ENCODE measurements at places on chromosomes 7 and 10.

DNA sequence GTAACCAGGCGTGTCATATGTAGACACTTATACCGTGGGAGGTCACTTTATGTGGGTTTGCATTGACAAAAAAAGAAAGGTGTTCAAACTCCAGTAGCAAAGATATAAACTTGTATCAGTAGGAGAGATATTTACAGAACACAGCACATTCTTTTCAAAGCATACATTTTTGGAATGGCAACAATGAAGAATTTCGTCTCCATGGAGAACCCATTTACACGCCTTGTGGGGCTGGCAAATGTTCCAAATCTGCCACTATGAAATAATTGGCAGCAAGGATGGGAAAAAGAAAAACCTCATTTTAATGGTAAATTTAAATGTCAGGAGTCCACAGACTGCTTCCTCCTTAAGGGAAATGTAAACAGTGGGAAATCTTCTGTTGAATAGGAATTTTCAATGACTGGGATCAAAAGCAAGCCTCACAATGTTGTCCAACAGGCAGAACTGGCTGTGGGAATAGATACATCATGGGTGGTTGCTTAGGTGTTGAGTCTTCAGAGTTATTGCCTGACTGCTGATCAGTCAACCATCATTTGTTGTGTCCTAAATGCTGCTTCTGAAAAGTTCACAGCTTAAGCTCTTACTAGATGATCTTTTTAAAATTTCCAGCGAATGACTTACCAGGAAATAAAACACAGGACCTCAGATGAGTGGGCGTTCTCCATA lies 256.6 kb upstream of the SEMA3C start:
- DNase-seq, result no peak

DNA sequence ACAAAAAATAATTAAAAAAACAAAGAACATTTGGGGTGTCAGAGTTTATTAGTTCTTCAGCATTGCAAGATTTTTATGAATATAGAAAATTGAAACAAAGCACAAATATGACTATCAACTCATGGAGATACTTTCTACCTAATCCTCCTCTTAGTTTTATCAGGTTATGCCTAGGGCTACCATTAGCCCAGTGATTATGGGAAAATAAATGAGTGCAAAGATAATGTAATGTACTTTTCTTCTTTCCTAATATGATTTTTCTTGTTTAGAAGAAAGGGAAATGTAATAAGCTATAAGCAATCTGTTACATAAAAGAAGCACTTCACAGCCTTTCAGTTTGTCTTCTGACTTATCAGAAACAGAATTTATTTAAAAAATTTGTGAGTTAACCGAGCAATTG lies 676.8 kb downstream of the SORCS1 start:
- DNase-seq, result no peak

- no peak for DNase-seq
Observed at GRCh38 chr7:98909487-98909886, 31.2 kb downstream of the TRRAP start.

DNA sequence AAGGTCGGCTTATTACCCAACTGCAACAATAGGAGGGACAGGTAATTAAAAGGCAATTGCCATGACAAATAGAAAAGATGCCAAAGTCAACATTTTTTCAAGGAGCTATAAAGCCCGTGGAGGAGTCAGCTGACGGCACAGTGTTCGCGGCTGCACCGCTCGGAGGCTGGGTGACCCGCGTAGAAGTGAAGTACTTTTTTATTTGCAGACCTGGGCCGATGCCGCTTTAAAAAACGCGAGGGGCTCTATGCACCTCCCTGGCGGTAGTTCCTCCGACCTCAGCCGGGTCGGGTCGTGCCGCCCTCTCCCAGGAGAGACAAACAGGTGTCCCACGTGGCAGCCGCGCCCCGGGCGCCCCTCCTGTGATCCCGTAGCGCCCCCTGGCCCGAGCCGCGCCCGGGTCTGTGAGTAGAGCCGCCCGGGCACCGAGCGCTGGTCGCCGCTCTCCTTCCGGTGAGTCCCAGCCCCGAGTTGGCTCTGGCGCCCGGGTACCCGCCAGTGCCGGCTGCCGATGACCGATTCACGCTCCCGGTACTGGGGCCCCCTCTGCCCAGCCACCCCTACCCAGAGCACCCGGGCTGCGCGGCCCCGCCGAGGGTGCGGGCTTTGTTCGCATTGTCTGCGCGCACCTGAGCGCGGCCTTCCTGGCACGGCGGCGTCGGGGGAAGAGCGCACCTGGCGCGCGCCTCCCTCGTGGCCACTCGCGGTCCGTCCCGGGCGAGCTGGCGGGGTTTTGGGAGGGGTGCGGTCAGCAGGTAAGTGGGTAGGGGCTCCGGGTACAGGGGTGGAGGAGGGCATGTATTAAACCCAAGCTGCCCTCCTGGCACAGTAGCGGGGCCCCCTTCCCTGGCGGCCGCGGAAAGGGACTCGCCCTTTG lies at the start of gene VWA2:
Gene VWA2 (plus strand): TSS at position 138 of the 877 bp plus-strand sequence. CDS start 9,460 bp downstream, outside the sequence.
- DNase-seq, result no peak

DNA sequence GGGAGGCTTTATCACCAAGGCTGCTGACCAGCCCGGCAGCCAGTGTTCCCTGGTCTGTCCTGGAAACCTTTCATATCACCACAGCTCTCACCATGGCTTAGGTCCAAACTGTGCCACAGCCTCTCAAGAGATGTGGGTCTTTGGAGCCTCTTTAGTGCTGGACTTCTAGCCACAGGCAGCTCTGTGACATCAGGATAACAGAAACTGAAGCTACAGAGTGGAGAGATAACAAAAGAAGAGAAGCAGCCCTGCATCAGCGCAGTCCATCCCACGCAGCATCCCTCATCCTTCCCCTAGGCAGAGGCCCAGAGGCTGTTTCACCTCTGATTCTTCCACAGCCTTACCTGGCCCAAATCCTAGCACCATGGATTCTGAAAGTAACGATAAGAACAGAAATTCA lies 187.9 kb upstream of the KMT2E start:
- no peak for DNase-seq

GRCh38 chr7:143016996-143017395 lies 9.9 kb downstream of the OR9A2 start:
- no peak for DNase-seq

DNA sequence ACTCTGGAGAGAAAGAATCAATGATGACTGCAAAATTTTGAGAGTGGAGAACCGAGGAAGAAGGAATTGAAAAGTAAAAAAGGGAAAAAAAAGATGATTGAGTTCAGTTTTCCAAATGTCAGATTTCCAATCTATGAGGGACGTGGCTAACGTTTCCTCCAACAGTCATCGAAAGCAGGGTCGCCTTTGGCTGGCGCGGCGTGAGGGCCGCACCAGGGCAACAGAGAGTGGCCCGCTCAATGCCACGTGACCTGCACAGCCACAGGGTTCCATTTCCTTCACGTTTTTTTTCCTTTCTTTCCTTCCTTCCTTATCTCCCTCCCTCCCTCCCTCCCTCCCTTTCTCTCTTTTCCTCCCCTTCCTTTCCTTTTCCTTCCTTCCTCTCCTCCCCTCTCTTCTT lies 101.9 kb downstream of the WDR37 start:
- no peak for DNase-seq

GRCh38 chr10:24848195-24848594 lies 104.2 kb downstream of the PRTFDC1 start:
- DNase-seq, result no peak
